ENCODE measurements at places on chromosomes 5 and 9.

GRCh38 chr5:141149812-141150211 lies at the start of gene PCDHB6:
PCDHB6 (plus strand) TSS chr5:141150057; CDS start chr5:141150258, 201 bp downstream.
- DNase-seq, result no peak

GRCh38 chr9:86940774-86941173 lies 6.5 kb downstream of the GAS1 start:
- no peak for DNase-seq

DNA sequence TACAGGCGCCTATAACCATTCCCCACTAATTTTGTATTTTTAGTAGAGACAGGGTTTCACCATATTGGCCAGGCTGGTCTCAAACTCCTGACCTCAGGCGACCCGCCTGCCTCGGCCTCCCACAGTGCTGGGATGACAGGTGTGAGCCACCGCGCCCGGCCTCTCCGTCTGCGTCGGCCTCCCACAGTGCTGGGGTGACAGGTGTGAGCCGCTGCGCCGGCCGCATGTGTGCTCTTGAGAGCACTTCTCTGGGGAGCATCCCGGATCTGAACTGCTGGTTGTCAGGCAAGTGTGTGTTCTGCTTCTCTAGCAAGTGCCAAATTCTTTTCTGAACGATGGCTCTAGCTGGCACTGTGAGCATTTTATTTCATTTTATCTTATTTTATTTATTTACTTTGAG lies 3.7 kb upstream of the ENTPD2 start:
- no peak for DNase-seq

GRCh38 chr5:171499611-171500010 lies 80.2 kb downstream of the FGF18 start:
- DNase-seq, result no peak

DNA sequence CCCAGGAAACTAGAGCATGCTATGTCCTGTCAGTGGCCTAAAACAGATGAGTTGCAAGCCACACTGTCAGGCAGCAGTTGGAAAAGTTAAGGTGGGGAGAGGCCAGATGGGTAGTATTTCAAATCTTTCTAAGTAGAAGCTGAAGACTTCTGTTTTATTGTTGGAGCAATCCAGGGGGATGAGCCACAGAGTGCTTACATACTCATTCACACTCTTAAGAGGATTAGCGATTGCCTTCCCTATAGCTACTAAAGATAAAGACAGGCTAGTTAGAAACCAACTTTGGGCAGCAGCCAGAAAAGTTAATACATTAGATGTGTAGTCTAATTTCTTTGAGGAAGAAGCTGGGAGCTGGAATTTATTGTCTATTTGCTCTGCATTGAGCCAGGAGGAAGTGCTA lies 61.7 kb upstream of the ELAVL2 start:
- no peak for DNase-seq

DNA sequence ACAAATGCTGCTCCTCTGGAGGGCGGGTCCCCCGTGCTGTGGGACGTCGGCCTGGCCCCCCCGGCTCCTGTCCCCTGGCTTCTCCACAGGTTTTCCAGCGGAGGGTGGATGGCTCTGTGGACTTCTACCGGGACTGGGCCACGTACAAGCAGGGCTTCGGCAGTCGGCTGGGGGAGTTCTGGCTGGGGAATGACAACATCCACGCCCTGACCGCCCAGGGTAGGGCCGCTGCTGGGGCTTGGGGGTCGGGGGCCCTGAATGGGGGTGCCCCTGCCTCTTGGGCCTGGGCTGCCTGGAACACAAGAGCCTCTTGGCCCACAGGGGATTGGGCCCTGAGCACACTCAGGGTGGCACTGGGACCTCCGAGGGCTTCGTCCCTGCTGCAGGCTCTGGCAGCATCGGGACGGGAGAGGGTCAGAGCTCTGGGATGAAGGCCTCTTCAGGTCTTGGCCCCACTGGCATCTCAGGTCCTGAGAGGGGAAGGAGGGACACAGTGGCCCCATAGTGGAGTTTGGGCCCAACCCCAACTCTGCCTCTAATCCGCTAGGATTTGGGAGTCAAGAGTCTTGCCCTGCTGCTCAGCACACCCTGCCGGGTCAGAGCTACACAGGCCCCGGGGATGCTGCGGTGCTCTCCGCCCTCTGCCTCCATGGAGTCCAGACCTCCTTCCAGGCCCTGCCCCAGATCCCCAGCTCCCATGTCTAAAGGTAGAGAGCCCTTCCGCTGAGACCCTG lies 5.2 kb downstream of the FCN2 start:
- DNase-seq, result no peak

DNA sequence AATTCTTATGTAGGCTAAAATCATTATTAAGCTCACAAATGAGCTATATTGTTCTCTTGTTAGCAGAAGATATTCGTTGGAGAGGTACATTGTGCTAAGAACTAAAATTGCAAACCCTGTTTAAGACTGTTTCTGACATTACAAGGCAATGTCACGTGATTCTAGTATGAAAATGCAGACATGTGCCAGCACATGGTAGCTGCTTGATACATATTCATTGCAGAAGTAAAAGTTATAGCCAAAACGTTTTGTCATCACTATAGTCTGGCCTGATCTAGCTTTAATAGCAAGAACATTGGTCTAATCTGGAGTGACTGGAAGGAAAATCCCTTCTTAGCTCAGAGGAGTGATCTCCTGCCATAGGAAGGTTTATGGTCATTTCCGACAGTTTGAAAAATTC lies 144.7 kb downstream of the CFAP90 start:
- no peak for DNase-seq

Measured in urinary bladder (tissue), 4 donors.